ENCODE measurements at places on chromosomes 16 and 17.

DNA sequence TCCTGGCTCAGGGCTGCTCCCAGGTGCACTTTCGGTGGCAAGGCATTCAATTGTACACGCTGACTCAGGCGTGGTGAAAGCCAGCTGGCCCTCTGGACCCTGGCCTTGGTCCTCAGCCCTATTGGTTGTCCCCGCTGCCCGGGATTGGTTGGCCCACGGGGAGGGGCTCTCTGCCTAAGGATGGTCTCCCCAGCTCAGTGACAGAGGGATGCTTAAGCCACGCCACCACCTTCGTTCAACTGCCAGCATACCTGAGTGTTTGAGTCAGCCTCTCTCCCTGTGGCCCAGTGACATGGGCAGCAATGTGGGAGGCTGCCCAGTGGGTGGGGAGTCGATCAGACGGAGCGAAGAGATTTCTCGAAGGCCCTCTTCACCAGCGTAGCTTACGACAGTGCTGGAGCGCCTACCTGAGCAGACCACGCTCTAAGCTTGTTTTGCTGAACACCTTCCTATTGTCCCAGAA is 30.3 kb downstream of the IRF8 start:
- no peak for DNase-seq

- DNase-seq, result no peak
These were observed 17.0 kb downstream of the ARHGAP17 start for GRCh38 chr16:24998201-24998600.

- no peak for DNase-seq
These were observed 302.9 kb upstream of the XYLT1 start for GRCh38 chr16:17773698-17774101.

GRCh38 chr17:33674685-33675084 is 381.6 kb upstream of the ASIC2 start:
- DNase-seq, result no peak

- DNase-seq, result no peak
These were observed 23.0 kb upstream of the TMEM132E start for GRCh38 chr17:34556384-34556783.

DNA sequence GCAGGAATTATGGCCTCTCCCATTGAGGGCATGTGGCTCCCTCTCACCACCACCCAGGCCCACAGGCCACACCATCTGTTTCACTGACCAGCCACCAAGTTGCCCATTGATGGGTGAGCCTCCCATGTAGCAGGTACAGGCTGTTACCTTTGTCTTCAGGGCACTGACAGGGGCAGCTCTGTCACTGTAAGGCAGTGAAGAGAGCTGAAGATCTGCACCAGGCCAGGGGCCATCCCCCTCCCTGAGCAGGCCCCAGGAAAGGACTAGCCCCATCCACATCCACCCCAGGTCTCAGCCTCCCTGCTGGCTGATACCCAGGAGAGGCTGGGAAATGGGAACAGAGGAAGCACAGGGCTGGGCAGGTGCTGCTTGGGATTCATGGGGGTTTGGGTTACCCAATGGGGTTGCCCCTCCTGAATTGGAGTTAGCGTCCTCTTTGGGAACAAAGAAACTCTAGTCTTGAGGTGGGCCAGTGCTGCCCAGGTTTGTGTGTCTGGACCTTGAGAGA is 1691.4 kb downstream of the TP53TG3F start:
- no peak for DNase-seq
